GDM1 (cell line): ENCODE measurements at places on chromosomes 3 and 15.

DNA sequence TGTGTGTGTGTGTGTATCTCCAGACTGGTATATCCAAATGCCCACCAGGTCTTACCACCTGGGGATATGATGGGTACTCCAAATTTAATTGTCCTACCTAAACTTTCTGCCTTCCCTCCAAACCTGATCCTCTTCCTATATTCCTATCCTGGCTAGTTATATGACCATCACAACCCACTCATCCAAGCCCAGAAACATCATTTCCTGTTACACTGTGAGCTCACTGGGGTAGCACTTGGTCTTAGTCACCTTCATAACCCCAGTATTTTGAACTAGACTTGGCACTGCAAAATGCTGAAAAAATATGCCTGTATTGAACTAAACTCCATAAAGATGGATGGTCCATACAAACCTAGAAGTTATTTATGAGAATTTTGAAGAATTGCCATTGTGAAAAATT lies 178.8 kb upstream of the EIF1B start:
- no peak for DNase-seq

DNA sequence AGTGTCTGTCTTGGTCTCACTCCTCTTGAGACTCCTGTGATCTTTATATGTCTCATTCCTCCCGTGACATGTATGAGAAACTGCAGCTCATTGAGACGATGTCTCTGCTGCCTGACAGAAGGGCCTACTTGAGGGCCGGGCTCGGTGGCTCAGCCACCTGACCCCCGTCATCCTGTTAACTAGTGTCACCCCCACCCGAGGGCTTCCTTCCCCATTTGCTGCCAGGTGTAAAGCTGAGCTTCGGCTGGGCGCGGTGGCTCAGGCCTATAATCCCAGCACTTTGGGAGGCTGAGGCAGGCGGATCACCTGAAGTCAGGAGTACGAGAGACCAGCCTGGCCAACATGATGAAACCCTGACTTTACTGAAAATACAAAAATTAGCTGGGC lies 12.7 kb downstream of the SEMA4B start:
- DNase-seq = no peak

GRCh38 chr3:108092501-108092900 lies 1.7 kb upstream of the CD47 start:
- DNase-seq = no peak

DNA sequence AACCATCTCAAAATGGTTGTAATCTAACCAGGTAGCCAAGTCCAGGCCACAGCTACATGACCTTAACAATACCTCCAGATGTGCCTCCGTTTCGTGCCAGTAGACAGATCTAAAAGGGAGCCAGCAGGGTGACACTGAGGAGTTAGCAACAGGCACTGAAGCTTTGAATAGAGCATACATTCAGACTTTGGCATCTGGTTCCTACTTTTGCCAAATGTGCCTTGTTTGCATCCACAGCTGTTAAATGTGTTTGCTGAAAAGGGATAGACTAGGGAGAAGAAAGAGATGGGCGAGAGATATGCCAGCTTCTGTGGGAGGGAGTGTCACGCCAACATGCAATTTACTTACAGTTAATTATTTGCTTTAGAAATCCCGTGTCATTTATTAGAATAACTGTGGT lies 1433.9 kb upstream of the CADM2 start:
- DNase-seq = no peak

GRCh38 chr3:182412066-182412465 lies 381.2 kb upstream of the ATP11B start:
- no peak for DNase-seq

DNA sequence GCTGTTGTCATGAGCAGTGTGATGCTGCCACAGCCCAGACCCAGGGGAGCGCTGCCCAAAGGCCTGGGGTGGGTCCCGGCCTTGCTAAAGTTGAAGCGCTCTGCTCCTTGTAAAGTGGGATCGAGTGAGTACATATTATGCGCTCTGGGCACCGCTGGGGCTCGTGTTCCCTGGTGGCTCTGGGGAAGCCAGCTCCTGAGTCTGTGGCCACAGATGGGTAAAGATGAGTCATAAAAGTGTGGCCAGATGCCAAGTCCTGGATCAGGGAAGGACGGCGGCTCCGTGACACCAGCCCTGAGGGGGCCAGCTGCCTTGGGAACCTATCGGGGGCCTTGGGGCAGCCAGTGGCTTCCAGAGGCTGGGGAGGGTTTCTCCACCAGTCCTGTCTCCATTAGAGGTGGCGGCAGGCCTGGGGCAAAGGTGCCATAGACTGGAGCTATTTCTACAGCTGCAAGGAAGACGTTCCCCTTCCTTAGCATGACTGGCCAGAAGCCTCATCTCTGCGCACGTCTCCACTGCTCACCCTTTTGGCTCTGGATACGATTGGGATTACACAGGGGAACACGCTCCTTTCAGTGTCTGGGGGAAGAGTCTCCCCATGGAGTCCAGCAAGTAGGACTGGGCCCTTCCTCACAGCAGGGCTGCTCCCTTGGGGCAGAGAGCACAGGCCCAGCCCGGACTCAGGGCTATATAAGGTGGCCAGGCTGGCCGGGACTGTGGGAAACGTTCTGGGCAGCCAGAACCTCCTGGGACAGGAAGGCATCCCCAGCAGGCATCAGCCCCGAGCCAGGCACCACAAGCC lies 1.2 kb upstream of the ITIH4 start:
- no peak for DNase-seq

GRCh38 chr3:127524296-127524896 lies 66.1 kb downstream of the TPRA1 start:
- DNase-seq = no peak

GRCh38 chr3:148074946-148075345 lies 622.8 kb upstream of the AGTR1 start:
- DNase-seq = no peak

GRCh38 chr15:74278207-74278606 lies 42.1 kb downstream of the CCDC33 start:
- no peak for DNase-seq

DNA sequence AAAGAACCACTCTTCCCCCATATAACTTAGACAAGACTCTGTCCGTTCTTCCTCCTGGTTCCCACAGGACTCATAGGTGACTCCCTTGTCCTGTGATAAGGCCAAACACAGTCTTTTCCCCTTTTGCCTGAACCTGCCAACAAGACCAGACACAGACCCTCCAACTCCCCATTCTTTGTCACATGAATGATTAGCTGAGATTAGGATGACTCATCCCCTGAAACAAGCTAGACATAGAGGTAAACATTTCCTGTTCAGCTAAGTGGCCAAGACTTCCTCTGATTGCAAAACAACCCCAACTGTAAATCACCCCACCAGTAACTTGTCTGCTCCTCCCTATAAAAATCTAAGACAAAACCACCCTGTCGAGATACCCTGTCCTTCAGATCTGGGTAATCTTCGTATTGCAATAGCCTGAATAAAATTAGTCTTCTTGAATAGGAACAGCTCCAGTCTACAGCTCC lies 11.4 kb upstream of the HTR3E start:
- DNase-seq = no peak

DNA sequence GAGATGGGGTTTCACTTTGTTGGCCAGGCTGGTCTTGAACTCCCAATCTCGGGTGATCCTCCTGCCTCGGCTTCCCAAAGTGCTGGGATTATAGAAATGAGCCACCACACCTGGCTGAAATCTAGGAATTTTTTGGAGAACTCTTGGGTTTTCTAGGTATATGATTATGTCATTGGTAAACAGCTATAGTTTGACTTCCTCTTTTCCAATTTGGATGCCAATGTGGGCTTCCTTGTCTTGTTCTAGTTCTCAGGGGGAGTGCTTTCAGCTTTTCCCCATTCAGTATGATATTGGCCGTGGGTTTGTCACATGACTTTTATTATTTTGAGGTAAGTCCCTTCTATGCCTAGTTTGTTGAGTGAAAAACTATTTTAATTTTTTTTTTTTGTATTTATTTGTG lies 17.9 kb downstream of the KCNMB3 start:
- no peak for DNase-seq

GRCh38 chr3:16568532-16568931 lies 36.7 kb downstream of the DAZL start:
- DNase-seq = no peak

DNA sequence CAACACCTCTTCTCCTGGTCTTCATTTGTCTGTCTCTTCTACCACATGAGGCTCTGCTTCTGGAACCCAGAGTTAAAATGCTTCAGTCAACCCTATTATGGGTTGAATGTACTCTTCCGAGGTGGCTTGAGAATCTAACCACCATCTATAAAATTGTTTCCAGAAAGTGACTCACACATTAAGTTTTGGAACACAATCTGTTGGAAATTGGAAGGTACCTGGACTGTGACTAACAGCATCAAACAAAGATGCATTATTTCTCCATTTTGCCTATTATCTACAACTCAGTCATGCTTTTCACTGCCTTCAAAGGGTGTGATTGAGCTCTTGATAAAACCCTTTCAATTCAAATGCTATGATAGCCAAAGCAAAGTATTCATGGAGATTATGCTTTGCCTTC lies 499.0 kb upstream of the SEMA6D start:
- DNase-seq = no peak

DNA sequence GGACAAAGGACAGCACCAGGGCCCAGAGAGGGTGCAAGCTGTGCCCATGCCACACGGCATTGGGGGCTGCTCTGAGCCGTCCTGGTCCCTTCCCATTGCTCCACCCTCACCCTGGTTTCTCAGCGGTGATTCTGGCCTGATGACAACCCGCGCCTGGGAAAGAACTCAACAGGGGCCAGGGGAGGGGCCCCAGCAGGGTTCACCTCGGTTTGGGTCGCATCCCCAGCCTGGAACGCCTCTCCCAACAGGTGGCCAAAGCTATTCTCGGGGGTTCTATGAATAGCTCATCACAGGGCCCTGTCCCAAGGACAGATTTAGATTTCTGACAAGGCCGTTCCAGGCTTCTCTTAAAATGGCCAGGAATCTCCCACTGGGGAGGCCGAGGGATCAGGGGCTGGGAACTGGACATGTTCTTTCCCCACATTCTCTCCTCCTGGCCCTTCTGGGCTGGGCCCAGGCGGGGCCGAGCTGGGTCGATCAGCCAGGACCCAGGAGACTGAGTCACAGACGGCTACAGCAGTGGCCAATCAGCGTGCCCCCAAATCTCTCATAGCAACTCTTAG lies 17.9 kb downstream of the GRIP2 start:
- DNase-seq = no peak

GRCh38 chr3:6526861-6527260 lies 334.1 kb upstream of the GRM7 start:
- no peak for DNase-seq

DNA sequence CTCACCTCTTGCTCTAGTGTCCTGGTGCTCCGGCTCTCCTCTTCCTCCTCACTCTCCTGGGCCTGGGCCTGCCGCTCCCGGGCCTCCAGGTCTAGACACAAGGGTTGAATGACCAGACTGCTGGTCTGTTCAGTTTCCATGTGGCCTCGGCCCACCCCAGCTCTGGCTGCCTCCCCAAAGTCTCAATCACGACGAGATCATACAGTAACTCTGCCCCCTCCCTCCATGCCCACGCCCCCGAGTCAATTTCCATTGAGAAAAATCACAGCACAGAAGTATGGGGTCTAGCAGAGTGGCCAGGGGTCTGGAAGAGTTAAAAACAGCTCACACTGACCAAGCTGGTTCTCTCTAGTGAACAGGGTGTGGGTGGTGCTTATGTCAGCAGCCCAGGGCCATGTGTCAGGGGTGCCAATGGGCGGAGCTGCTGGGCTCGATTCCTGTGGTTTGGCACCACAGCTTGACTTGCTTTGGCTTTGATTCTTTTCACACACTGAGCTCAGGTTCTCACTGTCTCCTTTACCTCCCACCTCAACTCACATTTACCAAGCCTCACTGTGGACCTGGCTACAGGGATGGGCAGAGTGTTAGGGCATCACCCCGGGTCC lies 6.9 kb downstream of the C15orf62 start:
- DNase-seq = no peak

DNA sequence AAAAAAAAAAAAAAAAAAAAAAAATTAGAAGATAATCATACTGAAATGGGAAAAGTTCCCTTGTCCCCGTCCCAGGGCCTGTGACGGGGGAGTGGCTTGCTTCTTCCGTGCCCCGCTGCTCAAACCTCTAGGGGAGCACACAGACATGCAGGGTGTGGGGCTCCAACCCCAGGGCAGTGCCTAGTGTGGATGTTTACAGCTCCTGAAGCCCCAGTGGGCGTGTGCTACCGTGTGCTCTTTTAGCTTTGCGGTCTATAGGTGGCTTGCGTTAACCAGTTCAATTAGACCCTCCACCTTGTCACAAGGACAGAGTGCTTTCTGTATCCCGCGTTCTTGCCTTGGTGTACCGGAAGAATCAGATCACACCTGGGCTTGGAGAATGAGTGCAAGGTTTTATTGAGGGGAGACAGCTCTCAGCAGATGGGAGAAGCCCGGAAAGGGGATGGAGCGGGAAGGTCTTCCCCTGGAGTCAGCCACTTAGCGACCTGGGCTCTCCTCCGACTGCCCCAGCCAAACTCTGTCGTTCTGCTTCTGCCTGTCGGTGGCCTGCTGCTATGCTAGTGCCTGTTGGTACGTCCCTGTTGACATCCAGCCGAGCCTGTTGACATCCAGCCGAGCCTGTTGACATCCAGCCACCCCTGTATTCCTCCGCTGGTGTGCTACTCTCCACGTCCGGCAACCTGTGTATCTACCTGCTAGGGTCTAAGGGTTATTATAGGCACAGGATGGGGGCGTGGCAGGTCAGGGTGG lies 569.8 kb downstream of the VGLL3 start:
- no peak for DNase-seq

DNA sequence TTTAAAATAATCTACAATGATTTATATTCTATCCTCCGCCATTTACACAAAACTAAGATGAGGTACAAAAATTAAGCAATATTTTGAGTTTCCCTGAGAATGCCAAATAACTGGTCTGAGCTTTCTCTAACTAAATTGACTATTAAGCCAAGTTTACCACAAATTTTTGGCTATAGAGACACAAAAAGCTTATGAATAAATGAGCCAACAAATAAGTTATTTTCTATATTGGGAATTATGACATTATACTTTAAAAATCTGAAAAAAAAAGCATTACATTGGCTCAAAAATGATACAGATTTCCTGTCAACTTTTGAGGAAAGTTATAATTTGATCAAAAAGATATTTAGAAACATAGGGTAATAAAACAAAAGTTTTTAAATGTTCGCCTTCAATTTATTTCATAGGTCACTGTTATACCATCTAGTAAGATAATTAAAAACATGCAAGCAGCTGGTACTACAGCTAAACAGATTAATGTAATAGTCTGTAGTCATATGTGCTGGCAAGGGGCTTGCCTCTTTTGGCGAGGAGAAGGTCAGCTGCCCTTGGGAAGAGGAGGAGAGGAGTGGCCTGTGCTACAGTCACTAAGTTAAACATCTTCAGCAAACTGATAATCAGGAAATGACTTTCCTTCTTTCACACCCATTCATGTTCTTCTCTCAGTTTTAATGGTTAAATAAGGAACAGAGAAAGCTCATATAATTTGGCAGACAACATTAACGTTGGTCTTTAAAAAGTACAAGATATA lies 318.5 kb downstream of the TBC1D5 start:
- no peak for DNase-seq

GRCh38 chr3:178434206-178434805 lies 101.9 kb upstream of the KCNMB2 start:
- no peak for DNase-seq
